ENCODE measurements at places on chromosomes 2 and 18.

- peak; percentile 1 for DNase-seq
Measured at GRCh38 chr2:16392647-16393499, 272.8 kb downstream of the CYRIA start.

GRCh38 chr2:172308253-172308935 is 119.0 kb upstream of the ITGA6 start:
- no peak for DNase-seq

DNA sequence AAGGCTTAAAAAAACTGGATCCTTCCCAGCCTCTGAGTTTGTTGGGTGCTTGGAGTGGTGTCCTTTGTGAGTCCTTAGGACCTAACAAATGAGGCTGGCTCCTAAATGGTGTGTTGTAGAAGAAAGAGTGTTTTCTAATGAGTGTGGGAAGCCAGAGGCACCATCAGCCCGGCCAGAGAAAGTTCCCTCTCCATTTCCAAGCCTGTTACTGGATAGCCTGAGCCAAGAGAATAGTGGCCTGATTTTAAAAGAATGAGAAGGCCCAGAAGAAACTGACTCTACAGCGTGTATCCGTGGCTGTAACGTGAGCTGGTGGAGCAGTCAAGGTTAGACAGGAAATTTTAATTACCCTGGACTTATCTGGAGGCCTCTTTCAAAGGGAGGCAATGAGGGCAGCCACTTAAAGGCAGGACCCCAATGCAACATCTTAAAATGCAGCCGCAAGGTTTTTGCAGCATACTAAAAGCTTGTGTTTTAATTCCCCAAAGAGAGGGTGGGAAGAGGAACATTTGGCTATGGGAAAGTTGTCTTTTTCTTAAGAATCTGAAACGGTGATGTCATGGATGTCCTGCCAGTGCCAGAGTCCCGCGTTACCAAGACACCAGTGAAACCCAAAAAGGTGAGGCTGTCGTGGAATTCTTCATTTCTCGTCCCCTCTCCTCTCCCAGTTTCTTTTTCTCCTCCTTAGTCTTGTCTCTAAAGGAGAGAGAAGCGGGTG is 4.6 kb downstream of the EFHD1 start:
- no peak for DNase-seq

- peak; percentile 44 for DNase-seq
Measured at GRCh38 chr2:163182764-163183354, 344.3 kb upstream of the KCNH7 start.

DNA sequence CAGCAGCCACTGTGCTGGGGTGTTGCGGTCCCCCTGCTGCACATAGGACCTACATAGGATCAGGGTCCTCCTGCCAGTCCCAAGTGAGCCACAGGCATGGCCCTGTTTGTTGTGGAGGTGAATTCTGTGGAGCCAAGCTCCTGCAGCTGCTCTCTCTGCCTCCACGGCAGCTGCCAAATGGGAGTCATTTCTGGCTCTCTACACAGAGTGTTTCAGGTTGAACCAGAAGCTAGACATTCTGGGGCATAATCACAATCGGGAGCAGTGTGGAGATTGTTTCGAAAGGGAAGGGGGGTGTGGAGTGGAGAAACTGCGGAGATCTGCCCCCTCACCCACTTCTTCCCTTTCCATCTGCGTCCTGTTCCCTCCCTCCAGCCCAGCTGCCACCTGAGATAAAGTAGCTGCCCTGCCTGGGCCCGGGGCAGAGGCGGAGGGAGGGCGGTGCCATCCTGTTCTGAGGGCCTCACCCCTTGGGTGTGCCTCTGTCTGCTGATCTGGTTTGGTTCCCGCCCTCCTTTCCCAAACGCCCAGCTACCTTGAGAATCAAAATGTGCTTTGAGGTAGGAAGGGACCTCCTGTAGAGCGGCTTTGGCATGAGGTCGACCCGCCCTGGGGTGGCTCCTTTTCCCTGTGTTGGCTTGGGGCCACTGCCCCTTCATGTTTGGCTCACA is 139.4 kb downstream of the WDSUB1 start:
- peak; percentile 18 for DNase-seq

- no peak for DNase-seq
Measured at GRCh38 chr2:225037415-225038230, 4.6 kb downstream of the DOCK10 start.

DNA sequence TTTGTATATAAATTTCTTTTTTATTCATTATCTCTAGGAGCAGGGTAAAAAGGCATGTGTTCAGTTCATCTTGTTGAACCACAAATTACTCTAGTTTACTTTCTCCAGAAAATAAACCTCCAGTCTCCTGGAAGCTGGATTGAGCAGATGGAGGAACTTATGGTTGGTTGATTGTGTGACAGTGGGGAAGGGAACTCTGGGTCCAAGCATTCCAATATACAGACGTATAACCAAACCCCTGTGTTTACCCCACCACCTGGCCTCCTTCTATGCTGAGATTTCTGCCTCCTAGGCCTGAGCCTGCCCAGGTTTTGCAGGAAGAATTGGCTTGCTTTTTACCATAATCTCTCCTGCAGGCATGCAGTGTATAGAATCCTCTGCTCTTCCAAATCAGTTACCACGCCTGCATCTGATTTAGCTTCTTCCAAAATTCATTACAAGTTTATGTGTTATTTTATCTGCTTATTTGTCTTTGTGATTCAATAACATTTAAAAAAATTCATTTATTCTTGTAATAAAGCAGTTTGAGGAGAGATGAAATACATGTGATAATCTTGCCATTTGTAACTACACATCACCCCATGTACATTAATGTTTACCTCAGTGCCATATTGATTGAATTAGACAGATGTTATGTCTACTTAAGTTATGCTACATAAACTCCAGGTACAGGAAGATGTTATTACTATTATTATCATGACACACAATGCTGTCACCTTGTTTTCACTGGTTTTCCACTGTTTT is 2.5 kb upstream of the RAB27B start:
- no peak for DNase-seq

- no peak for DNase-seq
Measured at GRCh38 chr18:5451150-5451549, 92.6 kb downstream of the EPB41L3 start.

- no peak for DNase-seq
Measured at GRCh38 chr18:2939317-2939716, 73.6 kb downstream of the LPIN2 start.

GRCh38 chr2:207955456-207955855 is 69.9 kb downstream of the PLEKHM3 start:
- DNase-seq = no peak

GRCh38 chr2:45681675-45682074 is 30.2 kb downstream of the PRKCE start:
- DNase-seq = no peak

DNA sequence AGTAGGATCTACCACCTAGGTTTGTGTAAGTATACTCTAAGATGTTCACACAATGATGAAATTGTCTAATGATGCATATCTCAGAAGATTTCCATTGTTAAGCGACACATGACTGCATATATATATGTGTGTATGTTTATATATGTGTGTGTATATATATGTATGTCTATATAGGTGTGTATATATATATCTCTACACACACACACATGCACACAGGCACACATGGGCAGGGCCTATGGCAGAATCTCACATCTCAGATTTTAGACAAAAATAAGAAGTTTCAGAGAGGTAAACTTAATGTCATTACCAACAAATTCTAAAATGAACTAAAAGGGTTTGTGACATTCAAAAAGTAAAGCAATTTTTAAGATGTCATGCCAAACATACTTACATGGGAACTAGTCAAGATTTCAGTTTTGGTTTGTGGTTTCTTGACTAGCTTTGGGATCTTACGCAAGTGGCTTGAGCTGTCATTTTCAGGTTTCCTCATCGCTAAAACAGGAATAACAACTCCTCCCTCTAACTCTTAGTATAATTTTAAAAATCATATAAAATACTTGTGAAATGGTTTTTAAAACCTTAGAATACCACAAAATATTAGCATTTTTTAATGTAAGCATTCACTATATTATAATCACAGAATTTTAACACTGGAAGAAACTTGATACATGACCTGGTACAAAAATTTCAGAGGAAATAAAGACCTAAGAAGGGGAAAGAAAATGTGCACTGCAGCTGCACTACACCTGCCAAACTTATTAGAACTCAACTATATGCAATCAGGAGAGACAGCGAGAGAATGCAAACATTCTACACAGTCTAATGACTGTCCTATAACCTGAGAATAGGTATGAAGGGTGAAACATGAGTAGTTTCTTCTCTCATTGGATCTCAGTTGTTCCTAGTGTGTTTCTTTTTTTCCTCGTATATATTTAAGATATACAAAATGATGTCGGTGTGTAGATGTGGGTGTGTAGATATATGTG is 75.7 kb downstream of the TTC21B start:
- DNase-seq = no peak

Data from NCI-H1092 treated with DMSO at 0.1 percent for 48 hours (cell line).